ENCODE measurements at places on chromosomes 1 and 21. TPM values are rescaled to one million over a fixed set of nuclear protein-coding genes. Genes with fewer than 3 reads are reported as not detected.

Gene AZIN2
- total RNA-seq, result 1.4 TPM

Gene INAVA
- total RNA-seq, result 0.33 TPM

Gene GOLT1A
- not detected for total RNA-seq

Gene PLK3
- 13.0 TPM for total RNA-seq

DNA sequence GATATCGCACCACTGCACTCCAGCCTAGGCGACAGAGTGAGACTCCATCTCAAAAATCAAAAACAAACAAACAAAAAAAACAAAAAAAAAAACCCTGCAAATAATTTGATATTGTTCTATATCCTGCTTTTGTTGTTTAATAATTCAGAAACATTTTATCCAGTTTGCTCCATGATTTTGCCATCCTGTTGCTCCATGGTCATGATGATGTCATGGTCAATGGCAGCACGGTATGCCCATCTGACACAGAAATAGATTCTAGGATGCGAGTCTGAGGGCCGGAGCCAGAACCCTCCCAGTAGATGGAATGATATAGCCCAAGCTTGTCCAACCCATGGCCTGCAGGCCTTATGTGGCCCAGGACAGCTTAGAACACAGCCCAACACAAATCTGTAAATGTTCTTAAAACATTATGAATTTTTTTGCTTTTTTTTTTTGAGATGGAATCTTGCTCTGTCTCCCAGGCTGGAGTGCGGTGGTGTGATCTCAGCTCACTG, 39.8 kb downstream of the EDARADD start:
- no peak for DNase-seq

- no peak for DNase-seq
Observed at GRCh38 chr21:39057121-39057520, 126.1 kb downstream of the PSMG1 start.

- DNase-seq, result no peak
Observed at GRCh38 chr21:35859677-35860076, 200.6 kb downstream of the SETD4 start.

- DNase-seq, result no peak
Observed at GRCh38 chr1:162251102-162251501, 125.6 kb downstream of the SPATA46 start.

DNA sequence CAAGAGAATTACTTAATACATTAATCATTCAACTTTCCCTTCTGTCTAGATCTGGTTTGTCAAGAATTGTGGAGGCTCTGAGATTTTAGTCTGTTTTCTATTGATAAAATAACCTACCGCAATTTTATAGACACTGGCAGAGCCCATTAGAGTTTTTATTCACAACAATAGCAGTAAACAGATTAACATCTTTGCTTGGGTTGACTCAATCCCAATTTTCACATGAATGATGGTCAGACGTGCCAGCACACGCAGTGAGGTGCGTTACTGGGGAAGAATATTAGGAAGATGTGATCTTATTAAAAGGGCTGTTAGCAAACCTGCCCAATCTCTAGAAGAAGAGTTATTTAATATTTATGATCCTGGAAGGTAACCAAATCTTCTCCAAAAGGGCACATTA, 736.6 kb downstream of the MRPL39 start:
- no peak for DNase-seq

DNA sequence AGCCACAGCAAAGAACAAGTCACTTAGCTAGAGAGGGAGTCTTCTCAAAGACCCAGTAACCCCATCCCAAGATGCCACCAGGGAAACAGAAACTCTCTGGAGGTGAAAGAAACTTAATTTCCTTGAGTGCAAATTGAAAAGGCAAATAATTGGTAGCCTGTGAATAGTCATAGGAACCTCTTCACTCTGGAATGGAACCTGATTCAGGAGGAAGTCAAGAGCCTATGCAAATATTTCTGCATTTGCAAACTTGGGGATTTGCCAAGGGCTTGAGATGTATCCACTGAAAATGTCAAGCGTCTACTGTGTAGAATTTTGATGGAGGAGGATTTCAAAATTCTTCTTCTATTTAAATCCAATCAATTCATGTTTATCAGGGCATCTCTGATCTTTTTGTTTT, 5.7 kb downstream of the HIVEP3 start:
- no peak for DNase-seq

GRCh38 chr1:213474054-213474453, 423.0 kb downstream of the RPS6KC1 start:
- DNase-seq, result no peak

GRCh38 chr1:154953611-154954038, 2.3 kb downstream of the PBXIP1 start:
- no peak for DNase-seq

DNA sequence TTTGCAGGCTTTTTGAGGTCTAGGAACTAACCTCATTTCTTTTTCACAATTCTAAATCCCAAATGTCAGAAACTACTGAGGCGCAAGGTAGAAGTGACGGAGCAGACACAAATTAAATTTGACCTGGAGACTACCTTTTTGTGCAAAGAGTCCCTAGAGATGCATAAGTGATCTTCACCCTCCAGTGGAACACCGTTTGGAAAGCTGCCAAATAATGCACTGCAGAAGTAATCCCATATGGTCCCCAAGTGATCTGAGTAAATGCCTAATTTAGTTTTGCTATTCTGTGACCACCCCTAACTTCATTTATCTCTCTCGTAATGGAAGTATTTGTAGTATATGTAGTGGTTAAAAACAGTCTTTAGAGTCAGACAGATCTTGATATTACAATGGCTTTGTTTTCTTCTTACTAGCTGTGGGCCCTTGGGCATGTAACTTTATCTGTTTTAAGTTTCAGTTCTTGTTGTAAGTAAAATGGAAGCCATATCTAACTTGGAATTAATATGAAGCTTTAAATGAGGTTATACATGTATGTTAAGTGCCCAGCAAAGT, 70.4 kb upstream of the IPO9 start:
- no peak for DNase-seq

- DNase-seq, result no peak
Observed at GRCh38 chr1:89206373-89206772, 7.6 kb upstream of the GBP4 start.

DNA sequence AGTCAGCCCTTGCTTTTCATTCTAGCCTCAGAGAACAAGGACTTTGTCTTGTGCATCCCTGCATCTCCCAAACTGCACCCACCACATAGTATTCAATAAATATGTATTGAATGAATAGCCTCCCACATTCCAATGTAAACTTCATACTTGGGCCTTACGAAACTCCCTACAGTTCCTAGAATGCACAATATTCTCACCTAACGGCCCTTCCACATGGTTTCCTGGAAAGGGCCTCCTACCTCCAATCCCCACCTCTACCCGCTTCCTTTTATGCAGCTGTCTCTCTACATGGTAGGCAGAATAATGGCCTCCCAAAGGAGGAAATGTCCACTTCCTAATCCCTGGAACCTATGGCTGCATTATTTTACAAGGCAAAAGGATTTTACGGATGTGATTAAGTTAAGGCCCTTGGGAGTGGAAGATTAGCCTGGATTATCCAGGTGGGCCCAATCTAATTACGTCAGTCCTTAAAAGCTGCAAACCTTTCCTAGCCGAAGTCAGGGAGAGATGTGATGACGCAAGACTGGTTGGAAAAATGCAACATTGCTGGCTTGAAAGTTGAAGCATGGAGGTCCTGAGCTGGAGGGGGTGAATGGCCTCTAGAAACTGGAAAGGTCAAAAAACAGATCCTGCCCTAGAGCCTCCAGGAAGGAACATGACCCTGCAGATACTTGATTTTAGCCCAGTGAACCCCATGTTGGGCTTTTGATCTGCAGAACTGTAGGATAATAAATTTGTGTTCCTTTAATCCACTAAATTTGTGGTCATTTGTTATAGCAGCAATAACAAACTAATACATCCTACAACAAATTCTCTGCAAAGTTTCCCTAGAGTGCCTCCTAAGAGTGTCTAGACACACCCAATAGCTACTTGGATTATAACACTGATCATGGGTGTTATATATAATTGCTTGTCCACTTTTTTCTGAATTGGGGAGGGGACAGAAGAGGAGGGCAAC, 5.2 kb upstream of the PIK3C2B start:
- DNase-seq, result no peak

DNA sequence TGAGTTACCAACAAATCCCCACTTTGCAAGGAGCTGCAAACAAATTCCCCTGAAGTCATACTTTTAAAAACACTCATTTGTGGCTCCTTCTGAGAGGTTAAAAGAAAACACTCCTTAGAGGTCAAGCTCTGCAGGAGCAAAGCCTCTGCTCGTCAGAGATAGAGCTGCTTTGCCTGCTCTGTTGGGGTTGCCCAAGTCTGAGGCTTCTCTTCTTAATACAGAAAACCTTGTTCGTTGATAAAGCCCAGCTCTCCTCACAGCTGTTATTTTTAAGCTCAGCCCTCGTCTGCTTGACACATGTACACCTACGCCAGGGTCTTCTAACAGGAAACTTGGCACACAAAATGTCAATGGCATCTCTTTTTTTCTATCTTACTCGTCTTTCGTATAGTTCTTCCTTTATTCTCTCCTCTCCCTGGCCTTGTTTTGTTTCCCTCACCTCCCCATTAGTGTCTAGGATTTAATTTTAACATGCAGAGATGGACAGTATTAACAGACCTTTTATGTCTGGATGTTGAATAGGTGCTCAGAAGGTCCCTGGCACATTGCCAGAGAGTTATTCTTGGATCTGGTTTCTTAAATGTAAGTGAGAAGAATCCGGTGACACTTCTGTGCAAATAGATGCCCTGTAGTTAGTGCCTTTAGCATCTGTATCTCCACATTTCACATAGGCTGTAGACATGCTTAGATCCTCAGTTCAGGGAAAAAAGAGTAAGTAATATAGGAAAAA, 86.0 kb downstream of the LRRC53 start:
- DNase-seq, result no peak

DNA sequence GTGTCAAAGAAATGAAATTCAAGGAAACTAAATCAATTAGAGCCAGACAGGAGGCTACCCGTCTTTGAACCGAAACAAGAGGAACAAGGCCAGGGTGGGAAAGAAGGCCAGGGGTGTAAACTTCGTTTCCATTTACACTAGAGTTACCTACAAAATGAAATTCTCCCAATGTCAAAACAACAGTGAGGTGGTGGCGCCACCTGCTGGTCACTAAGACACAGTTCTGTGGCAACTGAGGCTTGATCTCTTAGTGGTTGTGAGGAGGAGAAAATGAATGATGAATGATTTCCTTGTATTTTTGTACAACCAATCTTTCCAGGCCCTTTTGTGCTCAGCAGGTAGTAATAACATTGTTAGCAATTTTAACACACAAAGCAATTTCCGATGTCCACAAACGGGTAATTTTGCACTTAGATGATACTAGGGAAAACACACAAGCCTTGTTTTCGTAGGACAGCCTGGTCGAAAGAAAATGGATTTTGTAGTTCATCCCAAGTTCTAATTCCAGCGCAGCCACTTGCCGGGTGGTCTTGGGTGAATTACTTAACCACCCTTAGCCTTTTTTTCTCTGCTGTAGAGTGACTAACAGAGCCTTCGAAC, 54.8 kb upstream of the SOD1 start:
- peak; percentile 75 for DNase-seq
